ENCODE measurements at places on chromosomes 5 and 9.

- DNase-seq, result no peak
These were observed 562.8 kb downstream of the PTPRD start for GRCh38 chr9:10050016-10050415.

DNA sequence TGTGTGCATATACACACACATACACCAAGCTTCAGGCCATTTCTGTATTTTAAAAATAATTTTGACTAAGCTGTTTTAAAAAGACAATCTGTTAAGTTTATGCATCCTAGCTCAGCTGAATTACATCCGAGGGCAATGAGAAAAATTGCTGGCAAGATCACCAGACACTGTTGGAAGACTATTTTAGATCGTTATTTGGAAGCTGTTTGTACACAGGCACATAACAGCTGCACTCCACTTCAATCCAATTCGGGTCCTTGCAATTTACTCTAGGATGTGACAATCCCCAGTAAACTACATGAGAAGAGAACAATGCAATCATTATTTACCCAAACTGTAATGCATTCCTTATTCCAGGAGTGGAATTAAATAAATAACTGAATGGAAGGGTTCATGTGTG lies 79.3 kb upstream of the RASA1 start:
- DNase-seq, result no peak

DNA sequence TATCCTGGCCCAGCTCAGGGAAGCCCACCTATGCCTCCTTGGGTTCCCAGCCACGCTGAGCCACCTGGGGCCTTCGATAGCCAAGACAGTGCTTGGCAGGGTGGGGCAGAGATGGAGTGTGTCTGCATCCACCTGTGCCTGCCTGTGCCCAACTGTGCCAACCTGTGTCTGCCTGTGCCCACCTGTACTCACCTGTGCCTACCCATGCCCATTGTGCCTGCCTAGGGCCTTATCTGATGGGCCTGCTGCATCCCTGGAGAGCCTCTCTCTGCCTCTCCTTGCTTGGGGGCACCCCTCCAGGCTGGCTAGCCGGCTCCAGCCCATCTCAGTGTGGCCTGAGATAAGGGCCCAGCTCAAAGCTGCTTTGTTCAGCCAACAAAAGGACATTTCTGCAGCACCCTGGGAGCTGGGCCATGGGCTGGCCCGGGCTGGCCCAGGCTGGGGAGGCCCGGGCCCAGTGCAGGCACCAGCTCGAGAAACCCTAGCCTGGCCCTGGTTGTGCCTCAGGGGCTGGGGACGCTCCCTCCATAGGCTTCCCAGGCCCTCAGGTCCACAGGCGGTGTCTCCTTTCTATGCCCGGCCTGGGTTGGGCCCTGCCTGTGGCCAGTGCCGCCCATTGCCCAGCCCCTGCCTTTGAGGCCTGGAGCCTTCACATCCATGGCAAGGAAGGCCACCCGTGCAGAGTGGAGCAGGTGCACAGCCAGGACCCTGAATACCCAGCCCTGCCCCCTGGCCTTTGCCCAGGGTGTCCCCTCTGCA lies 37.3 kb upstream of the NOTCH1 start:
- no peak for DNase-seq

DNA sequence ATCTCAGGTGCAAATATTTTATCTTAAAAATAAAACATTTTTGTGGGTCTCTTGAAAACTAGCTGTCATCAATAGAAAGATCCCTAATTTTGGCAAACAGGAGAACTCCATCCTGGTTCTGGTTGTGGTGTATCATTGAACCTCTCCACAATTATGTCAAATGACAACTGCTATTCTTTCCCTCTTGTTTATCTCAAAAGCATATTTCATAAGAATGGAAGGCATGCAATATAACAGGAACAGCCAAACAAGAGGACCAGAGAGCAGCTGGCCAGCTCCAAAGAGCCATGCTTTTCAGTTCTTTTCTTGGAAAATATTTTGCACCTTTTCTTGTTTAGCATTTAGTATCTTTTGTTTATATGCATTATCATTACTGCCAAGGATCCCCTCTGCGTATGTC lies 125.4 kb downstream of the ADAMTS6 start:
- DNase-seq, result no peak

DNA sequence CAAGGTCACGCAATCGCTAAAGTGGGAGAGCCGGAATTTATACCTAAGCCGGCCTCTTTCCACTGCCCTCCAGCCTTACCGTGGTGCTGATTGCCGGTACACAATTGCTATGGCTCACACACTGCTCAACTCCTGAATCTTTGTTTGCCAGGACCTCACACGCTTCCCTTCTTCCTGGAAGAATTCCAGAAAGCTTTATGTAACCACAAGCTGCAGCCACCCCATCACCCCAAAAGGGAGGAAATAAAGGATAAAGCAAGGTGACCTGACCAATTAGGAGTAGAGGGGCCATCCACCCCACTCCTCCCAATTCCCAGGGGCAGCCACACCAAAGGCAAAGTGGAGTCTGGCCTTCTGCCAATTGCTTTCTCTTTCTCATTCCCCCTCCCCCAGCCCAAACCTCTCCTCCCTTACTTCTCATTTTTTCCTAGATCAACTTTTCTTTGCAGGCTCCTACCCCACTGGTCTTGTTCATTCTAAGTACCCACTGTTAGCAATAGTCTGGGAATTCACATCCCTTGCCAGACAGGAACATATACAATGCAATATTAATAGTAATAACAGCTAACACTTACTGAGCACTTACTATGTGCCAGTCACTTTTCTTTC lies 18.0 kb upstream of the CDC23 start:
- no peak for DNase-seq

DNA sequence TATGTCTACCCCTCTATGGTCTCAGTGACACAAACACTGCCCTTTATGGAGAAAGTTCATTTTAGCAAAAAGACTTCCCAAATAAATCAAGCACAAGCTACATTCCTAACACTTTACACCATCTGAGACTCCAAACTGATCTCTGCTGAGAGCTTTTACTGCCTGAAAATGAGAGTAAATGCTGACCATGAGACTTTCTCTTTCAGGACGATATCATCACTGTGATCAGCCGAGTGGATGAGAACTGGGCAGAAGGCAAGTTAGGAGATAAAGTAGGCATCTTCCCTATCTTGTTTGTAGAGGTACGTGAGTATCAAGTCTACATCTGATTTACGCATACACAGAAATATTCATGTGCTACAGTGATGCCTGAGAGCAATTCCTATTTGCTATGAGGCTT lies 67.5 kb downstream of the SH3RF2 start:
- no peak for DNase-seq

Data from GOT3 (cell line).